NCI-H460 (cell line): ENCODE measurements at places on chromosomes 4 and X.

GRCh38 chr4:76233967-76234678, 17.4 kb upstream of the FAM47E start:
- DNase-seq = no peak

DNA sequence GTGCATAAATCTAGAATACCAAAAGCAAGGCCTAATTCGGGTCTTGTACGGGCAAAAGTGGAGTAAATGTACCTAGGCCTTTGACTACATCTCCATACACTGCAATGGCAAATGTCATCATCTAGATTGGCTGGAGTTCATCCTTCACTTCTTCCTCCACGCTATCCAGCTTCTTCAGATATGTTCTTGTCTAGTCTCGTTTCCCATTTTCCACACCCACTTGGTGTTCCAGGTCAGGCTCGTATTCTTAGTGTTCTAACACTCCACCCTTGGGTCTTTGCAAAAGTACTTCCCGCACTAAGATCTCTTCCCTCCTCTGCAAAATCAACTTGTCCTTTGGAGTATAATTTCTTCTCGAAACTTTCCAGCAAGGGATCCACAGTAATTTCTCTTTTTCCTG, 1.4 kb downstream of the COQ2 start:
- DNase-seq = no peak

DNA sequence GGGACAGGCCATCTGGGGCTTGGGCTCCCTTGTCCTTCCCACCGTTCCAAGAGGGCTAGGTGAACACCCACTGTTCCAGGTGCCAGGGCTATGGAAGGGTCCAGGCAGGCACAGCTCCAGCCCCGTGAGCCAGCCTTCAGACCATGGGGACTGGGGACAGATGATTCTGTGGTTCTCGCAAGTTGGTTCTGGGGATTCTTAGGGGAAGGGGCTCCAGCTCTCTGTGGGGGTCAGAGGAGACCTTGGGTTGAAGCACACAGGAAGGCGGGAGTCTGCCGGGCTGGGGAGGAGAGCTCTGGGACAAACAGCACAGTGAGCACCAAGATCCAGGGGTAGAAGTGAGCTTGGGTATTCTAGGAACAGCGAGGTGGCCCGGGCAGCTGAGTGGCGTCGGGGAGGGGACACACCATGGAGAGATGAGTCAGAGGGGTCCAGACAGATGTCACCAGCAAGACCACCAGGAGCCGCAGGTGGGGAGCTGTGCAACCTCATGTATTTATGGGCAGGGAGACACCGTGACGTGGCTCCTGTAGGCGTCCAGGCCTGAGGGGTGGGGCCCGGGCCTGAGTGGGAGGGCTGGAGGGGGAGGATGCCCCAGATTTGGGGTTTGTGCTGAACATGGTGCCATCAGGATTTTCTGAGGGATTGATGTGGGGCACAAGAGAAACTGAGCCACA, 48.8 kb upstream of the HMX1 start:
- no peak for DNase-seq

- peak; percentile 64 for DNase-seq
Measured at GRCh38 chrX:107135049-107135964, 16.7 kb upstream of the RBM41 start.

- DNase-seq = no peak
Measured at GRCh38 chr4:155966171-155966570, 12.5 kb upstream of the CTSO start.
